ENCODE measurements at places on chromosomes 6 and 20.

DNA sequence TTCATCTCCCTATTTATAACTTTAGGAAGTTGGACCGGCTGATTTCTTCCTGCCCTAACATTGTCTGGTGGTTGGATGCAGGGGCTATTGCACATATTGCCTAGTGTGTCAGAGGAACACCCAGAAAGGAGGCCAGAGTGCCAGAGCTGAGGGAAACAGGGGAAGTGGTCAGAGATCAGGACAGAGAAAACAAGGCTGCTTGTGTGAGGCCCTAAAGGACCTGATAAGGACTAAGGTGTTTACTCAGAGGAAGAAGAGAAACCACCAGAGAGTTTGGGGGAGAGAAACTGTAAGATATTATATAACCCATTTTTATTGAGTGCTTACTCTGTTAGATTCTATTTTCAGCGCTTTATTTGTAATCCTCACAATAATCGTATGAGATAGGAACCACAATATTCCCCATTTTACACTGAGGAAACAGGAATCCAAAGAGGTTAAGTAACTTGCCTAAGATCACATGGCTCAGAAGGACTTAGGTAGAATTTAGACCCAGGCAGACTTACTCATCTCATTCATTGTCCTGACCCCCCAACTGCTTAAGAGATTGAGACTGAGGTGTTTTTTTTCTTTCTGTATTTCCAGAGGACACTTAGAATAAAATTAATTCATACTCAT, 54.0 kb upstream of the REV3L start:
- no peak for DNase-seq

DNA sequence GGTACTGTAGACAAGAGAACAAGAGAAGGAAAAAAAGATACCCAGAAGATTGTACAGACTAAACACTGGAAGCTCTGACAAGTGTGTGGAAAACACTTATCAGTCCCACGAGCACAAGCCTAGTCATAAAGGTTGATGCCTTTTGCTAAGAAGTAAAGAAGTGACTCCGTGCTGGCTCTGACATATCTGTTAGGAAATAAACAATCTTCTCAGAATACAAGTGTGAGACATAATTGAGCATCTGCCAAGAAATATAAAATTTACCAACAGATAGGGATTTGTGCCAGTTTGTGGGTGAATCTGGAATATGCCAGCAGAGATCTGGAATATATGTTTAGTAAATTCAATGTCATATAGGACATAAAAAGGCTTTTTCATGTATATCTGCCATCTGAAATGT, 258.7 kb upstream of the RNF217 start:
- DNase-seq: no peak

- no peak for DNase-seq
These were observed 256.8 kb downstream of the QKI start for GRCh38 chr6:163671355-163671754.

DNA sequence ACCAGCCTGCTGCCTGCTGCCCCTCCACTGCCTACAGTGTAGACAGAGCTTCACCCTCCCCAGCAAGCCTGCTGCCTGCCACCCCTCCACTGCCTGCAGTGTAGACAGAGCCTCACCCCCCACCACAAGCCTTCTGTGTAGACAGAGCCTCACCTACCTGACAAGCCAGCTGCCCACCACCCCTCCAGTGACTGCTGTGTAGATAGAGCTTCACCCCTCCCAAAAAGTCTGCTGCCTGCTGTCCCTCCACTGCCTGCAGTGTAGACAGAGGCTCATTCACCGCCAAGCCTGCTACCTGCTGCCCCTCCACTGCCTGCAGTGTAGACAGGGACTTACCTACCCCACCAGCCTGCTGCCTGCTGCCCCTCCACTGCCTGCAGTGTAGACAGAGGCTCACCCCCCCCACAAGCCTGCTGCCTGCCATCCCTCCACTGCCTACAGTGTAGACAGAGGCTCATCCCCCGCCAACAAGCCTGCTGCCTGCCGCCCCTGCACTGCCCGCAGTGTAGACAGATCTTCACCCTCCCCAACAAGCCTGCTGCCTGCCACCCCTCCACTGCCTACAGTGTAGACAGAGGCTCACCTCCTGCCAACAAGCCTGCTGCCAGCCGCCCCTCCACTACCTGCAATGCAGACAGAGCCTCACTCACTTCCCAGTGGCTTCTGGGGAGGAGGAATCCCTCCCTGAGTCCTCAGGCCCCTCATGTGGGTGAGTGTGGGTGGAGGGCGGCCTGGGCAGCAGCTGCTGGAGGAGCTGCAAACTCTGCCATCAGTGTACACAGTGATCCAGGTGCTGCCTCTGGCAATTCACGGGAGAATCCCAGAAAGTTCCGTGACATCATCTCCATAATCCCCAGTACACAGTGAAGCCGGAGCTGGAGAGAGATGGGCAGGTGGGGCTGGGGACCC, 140.9 kb downstream of the DLL1 start:
- no peak for DNase-seq

DNA sequence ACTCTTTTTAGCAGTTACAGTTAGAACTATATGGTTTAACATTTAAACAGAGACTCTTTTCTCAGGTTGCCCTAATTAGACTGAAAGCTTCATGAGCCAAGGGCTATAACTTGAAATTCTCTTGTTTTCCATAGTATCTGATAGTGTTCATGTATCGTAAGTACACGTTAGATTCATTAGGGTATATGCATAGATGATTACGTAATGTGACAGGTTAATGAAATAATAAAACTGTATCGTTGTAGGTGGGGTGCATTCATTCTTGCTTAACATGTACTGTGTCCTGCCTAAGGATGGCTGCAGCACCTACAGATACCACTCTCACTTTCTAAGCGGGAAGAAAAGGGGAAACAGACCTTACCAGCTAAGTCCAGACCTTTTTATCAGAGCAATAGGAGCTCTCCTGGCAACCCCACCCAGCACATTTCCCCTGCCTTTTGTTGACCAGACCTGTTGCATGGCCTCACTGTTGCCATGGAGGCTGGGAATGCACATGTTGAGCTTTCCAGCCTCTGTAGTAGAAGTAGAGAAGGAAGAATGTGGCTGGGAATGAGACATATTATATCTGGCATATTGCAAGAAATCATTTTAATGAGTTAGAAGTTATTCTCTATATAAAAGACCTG, 83.0 kb downstream of the MAP3K4 start:
- no peak for DNase-seq

All from caudate nucleus (tissue), 63 donors.